ENCODE measurements at places on chromosomes 6 and 20.

DNA sequence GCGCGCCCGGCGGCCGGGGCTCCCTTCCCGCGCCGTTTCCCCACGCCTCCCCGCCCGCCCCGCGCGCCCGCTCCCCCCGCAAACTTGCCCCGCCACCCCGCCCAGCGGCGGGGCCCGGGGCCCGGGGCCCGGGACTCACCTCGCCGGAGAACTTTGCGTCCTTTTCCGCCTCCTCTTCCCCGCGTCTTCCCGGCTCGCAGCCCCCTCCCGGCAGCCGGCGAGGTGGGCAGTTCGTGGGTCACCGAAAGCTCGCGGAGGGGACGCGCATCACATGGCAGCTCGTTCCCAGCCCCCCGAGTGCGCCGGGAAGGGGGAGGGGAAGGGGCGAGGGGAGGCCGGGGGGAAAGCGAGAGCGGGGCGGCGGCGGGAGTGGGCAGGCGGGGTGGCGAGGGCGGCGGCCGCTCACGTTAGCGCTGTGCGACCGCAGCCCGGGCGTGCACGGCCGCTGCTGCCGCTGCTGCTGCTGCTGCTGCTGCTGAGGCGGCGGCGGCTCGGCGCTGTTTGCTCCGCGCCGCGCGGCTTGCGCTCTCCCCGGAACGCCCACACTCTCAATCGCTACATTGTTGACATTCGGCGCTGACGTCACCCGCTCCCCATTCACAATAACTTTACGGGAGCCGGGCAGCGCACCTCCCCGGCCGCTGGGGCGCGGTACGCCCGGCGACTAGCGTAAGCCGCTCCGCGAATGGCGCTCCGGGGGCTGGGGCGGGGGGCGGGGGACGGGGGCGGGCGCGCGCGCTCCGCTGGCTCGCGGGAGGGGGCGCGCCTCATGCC is at the start of gene BACH2:
Gene BACH2 (minus strand): TSS at position 503 of the 774 bp plus-strand sequence. CDS start 287,999 bp downstream, outside the sequence.
- peak; percentile 60 for DNase-seq

DNA sequence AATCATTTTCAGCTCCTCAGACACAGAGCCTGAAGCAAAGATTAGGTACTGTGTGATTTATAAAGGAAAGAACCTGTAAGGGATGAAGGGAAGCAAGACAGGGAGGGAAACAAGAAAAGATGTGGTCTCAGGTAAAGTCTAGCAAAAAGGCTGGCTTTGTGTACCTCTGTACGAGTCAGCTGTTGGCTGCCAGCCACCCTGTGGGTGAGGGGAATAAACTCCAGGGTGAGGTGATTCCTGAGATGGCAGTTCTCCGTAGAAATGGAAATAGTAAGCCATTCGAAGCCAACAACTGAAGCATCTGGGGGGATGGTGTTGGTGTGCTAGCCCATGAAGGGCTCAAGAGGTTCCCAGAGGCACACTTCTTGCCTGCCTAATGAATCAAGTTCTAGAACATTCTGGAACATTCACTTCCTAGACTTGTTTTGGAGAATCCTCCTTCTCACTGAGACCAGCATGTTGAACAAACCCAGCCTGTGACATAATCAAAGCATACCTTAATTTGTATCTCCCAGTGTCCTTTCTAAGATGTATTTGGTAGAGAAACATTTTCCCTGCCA is 10.6 kb upstream of the TTPAL start:
- no peak for DNase-seq

DNA sequence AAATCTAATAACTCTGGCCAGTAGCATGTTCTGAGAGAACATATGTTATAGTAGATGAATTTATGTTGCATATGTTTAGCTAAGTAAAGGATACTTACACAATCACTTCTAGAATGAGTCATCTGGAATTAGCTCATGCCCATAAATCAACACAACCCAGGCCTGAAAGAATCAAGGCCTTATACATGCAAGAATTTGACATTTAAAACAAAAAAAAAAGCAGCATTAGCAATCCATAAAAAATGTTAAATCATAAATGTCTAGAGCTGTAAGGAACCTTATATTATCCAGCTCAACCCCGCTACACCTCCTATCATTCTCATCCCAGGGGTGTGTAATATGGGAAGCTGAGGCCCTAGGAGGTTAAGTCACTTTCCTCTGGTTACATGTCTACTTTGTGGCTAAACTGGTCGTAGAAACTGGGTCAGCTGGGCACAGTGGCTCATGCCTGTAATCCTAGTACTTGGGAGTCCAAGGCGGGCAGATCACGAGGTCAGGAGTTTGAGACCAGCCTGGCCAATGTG is 105.2 kb upstream of the CARMIL1 start:
- DNase-seq = no peak

DNA sequence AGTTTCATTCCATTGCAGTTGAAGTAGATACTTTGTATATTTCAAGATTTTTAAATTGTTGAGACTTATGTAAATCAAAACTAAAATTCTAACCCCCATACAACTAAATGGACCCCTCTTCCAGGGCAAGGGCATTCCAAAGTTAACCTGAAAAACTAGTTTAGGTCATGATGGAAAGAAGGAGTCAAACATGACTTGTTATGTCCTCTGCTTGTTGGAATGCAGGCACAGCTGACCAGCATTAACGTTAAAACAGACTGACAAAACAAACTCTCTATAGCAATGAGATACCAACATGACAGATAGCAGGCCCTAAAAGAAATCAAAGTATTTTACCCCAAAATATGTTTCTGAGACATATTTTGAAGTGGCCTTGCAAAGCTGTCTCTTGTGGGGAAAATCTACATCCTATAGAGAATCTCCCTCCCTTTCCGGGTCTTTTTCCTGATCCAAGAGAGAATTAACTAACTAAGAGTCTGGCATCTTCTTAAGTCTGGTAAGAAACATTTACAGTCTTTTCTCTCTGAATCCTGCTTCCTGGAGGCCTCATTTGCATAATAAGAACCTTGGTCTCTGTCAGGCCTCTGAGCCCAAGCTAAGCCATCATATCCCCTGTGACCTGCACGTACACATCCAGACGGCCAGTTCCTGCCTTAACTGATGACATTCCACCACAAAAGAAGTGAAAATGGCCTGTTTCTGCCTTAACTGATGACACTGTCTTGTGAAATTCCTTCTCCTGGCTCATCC is 124.3 kb upstream of the ATXN1 start:
- DNase-seq = no peak

GRCh38 chr6:115969207-115969929 is 91.3 kb downstream of the FRK start:
- no peak for DNase-seq

GRCh38 chr6:87161299-87161698 is 5.9 kb downstream of the ZNF292 start:
- DNase-seq = no peak

DNA sequence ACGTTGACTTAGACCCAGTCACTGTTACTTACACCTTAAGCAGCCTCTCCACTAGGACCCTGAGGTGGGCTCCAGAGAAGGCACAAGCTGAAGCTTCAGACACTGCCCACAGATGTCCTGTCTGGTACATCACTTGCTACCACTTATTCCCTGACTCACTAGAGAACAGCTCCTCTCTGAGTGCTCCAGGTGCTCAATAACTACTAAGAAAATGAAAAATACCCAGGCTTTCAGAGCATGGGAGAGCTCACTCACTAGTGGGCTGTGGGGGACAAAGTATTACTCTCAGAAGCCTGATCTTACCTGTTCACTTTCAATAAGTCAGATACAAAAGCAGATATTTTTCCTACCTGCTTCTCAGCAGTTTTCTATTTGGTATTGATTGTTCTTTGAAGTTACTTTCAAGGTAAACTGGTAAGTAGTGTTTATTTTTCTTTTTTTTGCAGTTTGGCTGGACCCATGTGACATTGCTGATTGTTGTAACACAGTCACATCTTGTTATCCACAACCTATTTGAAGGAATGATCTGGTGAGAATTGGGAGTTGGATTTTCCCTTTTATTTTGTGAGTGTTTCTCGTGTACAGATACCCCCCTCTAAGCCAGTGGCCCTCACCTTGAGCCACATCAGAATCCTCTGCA is 55.9 kb downstream of the CDS2 start:
- no peak for DNase-seq

GRCh38 chr6:134293659-134294161 is 24.2 kb downstream of the SGK1 start:
- no peak for DNase-seq

GRCh38 chr6:167833396-167833763 is 6.7 kb downstream of the AFDN start:
- DNase-seq = no peak

DNA sequence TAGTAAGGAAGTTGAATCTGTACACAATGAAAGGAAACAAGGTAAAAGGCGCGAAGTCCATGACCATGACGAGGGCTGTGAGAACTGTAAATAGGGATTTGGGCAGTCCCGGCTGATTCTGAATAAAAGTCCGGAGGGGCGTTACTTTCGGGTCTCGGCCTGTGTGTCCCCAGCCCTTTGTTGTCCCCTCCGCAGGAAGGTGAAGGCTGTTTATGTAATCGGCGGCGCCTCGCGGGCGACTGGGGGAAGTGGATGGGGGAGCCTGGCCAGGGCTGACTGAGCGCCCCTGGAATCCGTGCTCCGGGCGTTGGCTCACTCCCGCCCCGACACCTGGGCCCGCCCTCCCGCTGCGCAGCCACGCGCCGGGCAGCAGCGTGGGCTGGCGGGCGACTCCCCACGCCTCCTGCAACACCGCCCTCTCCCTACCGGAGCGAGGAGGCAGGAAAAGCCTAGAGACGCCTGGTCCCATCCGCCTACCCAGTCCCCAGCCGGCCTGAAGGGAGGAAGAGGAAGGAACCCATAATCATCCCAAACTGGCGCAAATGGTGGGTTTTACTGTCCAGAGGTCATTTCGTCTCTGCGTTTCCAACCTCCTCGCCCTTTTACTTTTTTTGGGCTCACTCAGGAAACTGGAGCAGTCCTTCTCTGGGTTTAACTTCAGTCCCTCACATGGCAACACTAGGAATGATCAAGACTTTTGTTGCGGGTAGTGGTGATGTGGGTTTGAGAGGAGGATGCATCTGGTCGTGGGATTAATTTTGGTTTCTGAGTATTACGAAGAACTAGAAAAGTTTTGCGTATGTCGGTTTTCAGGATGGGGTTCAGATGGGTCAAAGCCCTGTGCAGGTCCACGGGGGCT is 12.1 kb downstream of the TRIM31 start:
- no peak for DNase-seq

GRCh38 chr6:33901822-33902456 is 98.1 kb upstream of the MLN start:
- DNase-seq = no peak

DNA sequence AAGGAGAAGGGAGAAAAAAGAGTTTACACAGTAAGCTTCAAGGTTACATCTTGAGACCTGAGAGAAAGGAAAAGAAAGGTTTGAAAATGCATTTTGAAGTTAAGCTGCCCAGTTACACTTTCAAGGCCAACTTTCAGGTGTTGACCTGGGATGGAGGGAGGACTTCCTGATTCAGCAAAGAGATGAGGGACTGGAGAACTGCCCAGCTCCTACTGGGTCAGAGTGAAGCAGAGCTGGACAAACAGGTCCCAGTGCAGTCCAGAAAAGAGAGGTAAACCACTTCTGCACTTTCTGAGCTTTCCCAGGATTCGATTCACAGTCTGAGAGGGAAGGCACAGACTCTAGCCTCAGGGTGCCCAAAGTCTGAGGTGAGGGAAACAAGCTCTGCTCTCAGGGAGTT is 6.0 kb upstream of the TJAP1 start:
- DNase-seq = no peak
